ENCODE measurements at places on chromosomes 6 and 20.

DNA sequence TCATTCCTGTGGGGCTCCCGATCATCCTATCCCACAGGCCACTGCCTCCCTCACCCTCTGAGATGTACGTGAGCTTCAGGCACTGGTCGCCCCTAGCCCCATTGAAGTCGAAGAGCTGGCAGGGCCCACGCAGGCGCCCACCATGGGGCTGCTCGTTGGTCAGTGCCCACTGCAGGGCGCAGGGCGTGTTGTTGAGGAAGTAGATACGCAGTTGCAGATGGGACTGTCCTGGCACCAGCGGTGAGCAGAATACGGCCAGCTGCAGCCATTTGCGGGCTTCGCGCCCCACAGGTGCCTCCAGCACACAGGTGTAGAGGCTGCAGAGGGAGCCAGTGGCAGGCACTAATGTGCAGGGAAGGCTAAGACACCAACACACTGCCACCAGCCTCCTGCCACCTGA lies 6.2 kb downstream of the UNC5CL start:
- no peak for DNase-seq

GRCh38 chr6:64694356-64694755 lies 1012.7 kb downstream of the EYS start:
- DNase-seq: no peak

- DNase-seq: peak; percentile 20
Measured at GRCh38 chr20:41574802-41575389, 43.3 kb downstream of the CHD6 start.

GRCh38 chr20:33013701-33014326 lies 6.3 kb downstream of the BPIFB2 start:
- no peak for DNase-seq

GRCh38 chr6:7730784-7731227 lies 4.9 kb downstream of the BMP6 start:
- no peak for DNase-seq

DNA sequence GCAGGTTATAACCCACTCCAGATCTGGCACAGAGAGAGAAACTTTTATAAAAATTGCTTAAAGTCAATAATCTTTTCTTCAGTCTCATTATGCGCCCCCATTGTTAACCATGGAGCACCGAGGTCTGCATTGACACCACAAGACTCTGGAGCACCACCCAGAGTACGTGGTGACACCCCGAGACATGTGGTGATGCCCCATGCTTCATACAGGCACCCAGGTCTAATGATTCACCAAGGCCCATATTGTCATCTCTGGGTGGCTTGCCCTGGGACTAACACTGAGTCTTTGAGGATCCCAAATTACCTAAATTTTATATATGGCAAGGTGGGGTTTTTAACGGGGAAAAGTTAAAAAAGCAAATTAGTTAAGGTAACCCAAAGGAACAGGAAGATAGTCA lies 31.1 kb downstream of the CD109 start:
- DNase-seq: no peak

- DNase-seq: no peak
Measured at GRCh38 chr6:106677282-106677681, 47.9 kb downstream of the QRSL1 start.

DNA sequence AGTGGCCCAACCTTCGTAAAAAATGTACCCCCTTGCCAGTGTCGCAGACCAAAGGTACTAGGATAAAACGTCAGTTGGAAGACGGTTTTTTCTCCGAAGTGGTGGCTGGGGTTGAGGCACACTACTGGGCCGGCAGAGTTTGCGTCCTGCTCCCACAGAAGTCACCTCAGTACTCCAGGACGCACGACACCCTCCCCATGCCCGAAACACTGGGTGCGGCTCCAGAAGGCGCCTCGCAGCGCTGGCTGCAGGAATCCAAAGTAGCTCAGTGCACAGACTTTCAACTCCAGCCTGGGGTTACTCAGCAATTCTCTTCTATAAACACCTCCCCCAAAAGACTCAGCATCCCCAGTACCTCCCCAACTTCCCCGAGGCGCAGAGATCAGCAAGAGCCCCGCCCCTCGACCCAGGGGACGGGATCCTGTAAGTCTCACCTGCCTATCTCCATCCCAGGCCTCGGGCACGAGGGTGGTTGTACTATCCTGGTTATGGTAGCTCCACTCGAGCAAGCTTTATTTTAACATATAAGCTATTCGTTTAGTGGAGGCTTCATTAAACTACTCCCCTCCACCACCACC lies 88.2 kb downstream of the ZFP64 start:
- no peak for DNase-seq

DNA sequence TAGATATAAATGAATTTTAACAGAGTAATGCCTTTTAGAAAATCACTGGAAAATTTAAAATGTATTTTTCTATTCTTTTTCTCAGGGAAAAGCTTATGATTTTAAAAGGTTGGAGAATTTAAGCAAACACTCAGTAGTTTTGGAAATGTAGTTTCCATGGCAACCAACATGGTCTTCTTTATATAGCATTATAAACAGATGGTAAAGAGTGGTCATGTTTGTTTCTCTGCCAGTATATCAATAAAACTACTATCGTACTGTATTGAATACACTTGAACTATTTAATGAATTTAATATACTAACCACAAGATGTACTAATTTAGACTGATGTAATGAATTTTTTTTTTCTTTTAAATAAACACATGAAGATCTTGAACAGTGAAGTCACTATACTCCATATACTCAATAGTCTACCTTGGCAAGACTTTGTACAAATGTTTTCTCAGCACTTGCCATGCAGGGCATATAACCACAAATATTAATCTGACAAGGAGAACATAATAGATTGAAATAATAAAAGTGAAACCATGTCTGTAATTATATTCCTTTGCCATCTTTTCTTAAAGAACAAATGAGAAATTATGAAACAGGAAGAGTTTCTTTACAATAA lies 105.5 kb downstream of the PDSS2 start:
- no peak for DNase-seq
